Thoracic aorta (tissue), 2 donors: ENCODE measurements at places on chromosomes 11 and 22. TPM values are rescaled to one million over a fixed set of nuclear protein-coding genes. Genes with fewer than 3 reads are reported as not detected.

GRCh38 chr11:66119348-66120133 is 49.5 kb downstream of the PACS1 start:
- no peak for DNase-seq

DNA sequence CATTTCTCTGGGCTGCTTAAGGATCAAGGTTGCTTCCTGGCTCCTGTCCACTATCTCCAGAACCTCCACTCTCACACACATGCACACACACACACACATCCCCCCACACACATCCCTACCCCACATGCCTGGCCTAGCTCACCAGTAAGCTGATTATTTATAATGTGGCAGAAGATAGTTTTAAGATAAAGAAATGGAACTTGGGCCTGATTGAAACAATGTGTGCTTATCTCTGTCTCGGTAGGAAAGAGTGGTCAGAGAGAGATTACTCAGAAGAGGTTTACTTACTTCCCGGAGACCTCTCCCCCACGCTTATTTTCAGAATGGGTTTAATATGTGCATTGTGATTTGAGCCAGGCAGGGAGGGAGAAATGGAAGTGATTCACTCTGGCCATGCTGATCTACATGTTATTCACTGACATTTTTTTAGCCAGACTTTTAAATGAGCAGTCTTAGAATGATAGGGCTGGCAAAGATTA is 422.4 kb downstream of the TENM4 start:
- DNase-seq, result no peak

DNA sequence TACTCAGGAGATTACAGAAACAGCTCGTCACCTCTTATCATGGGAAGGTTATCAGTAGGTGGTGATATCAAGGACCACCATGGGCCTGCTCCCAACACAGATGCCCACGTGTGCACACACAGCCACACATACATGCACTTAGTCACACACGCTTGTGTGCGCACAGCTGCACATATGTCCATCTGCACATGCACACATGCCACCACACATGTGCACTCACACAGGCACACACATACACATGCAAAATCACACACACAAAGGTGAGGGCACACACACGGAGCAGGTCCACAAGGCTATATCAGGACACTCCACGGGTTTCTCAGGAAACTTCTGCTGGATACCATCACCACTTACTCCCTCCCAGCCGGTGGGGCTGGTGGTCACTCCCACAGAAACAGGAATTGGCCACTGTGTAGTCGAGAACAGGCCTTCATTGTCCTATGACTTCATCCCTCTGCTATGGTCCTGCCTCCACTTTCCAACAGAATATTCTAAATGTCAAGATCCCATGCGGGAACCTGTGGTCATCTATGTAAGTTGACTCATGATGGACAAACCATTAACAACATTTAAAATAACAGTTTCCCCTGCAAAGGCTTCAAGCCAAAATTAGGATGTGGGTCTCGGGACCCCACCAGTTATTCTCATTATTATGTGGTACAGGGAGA is 2.2 kb downstream of the C11orf24 start:
- DNase-seq, result no peak

- DNase-seq, result no peak
Measured at GRCh38 chr22:37609240-37610152, 862 bp downstream of the GGA1 start.

DNA sequence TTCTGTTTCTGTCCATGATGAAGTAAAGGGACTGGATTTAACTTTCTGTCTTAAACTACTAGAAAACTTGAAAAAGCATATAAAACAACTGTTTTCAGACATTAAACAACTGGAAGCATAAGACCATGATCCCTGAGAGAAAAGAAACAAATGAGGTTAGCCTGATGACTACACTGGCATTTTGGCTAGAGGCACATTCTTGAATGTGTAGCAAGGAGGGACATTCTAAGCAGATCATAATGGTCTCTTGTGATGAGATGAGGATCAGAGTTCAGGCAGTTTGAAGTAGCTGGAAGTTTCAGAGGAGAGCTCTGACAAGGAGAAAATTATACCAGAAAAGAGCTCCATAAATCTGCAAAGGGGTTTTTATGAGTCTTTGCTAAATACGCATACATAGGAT is 75.4 kb downstream of the AASDHPPT start:
- DNase-seq, result no peak

Gene CCDC188
- not detected for total RNA-seq

Gene APOL3
- 101 TPM for total RNA-seq
